GM23248 (cell line): ENCODE measurements at places on chromosomes 12 and 14.
A peak's percentile ranks its signal among the peaks of the same experiment; 100 is the strongest.

- no peak for DNase-seq
Measured at GRCh38 chr14:96180043-96180874, 24.4 kb upstream of the BDKRB2 start.

DNA sequence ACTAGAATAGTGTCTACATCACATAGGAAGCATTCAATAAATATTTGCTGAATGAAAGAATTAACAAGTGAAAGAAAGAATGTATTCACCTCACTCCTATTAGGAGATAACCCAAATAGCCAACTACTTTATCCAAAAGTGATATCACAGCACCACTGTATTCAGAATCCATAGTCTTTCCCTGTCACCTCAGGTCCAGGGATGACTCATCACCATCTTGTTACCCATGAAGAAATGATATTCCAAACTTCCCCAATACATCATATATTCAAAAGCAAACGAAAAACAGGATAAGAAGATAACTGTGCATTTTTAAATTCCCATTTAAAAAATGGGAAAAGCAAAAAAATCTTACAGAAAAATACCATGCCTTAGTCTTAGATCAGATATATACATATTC, 39.1 kb downstream of the TXNDC16 start:
- DNase-seq = peak; percentile 1

GRCh38 chr14:23605931-23606585, 27.5 kb upstream of the JPH4 start:
- DNase-seq = peak; percentile 28

DNA sequence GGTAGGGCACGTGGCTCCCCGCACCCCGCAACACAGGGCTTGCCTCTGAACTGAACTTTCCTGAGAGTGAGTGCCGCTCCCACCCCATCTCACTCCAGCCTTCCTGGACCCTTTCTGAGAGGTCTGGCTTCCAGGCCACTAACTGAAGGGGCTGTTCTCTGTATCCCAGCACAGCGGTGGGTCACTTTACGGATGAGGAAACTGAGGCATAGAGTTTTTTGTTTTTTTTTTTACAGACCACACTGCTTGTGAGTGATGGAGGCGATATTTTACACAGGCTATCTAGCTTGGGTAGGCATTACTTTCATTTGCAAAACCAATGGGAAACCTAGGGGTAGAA, 1.2 kb upstream of the TGFB3 start:
- no peak for DNase-seq

DNA sequence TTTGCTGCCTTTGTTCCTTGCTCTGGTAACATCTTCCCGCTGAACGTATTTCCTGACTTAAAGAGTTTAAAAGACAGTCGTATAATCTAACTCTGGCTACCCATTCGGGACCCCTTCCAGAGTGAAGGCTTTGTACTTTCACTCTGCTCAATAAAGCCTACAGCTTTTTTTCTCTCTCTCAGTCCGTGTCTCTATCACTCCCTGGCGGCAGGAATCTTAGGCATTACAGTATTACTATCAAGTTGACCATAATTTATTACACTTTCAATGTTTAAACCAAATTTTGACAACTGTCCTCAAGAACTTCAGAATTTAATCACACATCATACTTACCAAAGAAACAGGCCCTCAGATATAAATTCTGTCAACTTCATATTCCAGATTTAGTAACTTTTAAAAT, 967.9 kb downstream of the FSCB start:
- peak; percentile 37 for DNase-seq

DNA sequence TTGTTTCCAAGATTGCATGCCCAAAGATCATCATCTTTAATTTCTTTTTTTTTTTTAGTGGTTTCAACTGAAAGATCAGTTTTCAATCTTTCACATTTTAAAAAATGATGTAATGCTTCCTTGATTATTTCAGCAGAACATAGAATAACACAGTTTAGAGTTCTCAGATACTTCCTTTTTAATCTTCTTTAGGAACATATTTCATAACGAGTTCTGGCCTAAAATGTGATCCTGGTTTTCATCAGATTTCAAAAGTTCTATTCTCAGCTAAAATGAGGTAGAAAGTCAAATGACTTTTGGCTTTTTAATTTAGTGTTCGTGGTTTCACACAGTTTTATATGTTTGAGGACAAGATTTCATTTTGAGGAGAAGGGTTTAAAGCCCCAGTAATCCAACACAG, 40.0 kb upstream of the NR1H4 start:
- DNase-seq = no peak

- DNase-seq = no peak
Measured at GRCh38 chr12:56336361-56337167, 2.1 kb upstream of the IL23A start.

DNA sequence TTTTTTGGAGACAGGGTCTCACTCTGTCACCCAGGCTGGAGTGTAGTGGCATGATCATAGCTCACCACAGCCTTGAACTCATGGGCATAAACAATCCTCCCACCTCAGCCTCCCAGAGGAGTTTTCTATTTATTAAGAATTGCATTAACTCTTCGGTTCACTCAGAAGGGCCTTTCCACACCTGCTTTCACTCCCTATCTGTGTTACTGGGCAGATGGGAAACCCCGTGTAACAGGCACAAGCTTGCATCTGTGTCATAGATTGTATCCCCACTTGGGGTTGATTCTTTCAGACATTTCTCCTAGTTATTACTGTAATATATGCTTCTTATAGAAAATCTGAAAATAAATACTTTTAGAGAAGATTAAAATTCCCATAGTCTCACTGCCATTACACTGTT, 38.7 kb downstream of the STX2 start:
- DNase-seq = no peak

- peak; percentile 59 for DNase-seq
Measured at GRCh38 chr14:64387232-64387781, 846 bp upstream of the MTHFD1 start.

DNA sequence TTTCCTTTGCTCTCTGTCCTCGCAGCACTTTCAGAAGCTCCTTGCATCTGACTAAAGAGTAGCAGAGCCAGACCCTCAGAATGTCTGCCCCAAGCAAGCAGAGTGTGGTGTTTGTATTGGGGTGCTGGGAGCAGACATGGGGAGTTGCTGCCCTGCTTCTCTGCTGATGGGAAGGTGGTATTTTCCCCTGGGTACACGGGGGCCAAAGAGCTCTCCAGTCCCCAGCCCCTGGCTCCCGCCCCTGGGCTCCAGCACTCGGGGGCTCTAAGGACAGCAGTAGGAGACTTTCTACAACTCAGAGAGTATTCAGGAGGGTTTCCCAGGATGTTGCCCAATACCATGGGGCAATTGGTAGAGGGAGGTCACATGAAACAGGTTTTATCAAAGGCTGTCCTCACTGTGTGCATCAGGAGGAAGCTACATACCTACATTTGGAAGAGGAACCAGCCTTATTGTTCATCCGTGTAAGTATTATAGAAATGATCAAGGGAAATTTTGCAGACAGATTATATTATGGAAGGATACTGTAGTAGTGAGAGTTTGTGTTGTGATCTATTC, 50.3 kb downstream of the DAD1 start:
- no peak for DNase-seq

- DNase-seq = no peak
Measured at GRCh38 chr14:93969082-93969828, 7.1 kb downstream of the ASB2 start.

- DNase-seq = peak; percentile 4
Measured at GRCh38 chr12:112738531-112738930, 53.0 kb upstream of the RPH3A start.

GRCh38 chr12:69161829-69162228, 77.5 kb upstream of the CPSF6 start:
- no peak for DNase-seq

- peak; percentile 92 for DNase-seq
Measured at GRCh38 chr12:105451211-105451610, 120.7 kb downstream of the C12orf75 start.

- peak; percentile 79 for DNase-seq
Measured at GRCh38 chr14:21467616-21468015, 9.1 kb downstream of the RAB2B start.

DNA sequence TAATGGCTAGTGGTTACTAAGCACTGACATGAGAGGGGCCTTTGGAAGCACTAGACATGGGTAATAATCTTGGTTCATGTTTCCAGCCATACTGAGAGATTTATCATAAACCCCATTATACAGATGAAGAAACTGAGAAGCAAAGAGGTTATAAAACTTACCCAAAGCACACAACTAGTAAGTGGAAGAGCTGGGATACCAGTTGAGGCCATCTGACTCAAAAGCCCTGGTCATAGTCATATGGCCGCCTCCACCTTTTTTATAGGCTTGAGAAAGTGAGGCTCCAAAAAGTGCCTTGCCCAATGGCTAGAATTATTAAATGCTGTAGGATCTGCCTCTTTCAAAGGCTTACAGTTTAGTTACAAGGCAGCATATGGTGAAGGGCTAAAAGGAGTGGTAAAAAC, 944 bp downstream of the TXNRD1 start:
- DNase-seq = no peak

DNA sequence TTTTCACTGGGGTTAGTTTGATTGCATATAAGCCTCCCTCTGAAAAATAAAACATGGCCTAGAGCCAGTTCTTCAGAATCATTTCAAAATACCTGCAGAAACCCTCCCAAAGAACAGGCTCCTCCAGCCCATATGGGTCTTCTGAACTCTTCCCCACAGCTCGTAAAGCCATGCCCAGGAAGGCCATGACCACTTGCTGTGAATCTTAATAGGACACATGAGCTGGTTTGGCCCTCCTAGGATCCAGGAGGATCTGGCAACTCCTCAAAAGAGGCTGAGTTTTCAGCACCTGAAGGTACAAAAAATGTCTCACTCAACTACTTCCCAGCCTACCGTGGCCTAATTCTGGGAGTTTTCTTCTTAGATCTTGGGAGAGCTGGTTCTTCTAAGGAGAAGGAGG, 2.4 kb downstream of the MYBPC1 start:
- DNase-seq = no peak

GRCh38 chr12:76031081-76031413, 529 bp downstream of the PHLDA1 start:
- DNase-seq = no peak

- DNase-seq = peak; percentile 68
Measured at GRCh38 chr12:76720068-76720467, 43.8 kb upstream of the ZDHHC17 start.

DNA sequence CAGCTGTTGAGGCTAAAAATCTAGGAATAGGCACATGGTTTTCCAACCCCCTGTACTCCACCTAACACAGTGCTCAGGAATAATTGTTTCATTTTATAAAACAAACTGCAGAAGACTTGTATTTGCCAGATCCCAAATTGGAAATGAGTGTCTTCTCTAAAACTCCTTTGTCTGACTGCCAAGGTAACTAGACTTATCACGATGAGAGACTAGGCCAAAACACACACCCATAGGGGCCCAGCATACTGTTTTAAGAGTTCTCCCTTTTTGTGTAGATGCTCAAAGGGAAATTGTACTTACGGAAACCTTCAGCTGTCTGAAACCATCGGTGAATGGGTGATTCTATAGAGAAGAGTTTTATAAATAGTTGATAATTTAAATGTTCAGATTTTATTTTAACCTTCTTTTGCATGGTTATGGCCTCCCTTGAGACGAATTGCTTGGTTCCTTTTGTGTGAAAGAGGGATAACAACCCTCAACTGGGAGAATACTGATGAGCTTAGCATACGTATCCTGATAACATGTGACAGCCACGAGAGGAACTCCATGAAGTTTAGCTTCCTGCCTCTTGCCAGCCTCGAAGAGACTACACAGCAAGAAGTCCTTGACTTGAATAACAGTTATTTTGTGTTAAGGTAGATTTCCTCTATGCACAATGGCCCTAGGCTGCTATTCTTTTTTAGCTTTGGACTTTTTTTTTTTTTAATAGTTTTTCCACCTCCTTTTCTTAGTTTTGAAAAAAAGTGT, 103.3 kb downstream of the PELI2 start:
- DNase-seq = no peak

DNA sequence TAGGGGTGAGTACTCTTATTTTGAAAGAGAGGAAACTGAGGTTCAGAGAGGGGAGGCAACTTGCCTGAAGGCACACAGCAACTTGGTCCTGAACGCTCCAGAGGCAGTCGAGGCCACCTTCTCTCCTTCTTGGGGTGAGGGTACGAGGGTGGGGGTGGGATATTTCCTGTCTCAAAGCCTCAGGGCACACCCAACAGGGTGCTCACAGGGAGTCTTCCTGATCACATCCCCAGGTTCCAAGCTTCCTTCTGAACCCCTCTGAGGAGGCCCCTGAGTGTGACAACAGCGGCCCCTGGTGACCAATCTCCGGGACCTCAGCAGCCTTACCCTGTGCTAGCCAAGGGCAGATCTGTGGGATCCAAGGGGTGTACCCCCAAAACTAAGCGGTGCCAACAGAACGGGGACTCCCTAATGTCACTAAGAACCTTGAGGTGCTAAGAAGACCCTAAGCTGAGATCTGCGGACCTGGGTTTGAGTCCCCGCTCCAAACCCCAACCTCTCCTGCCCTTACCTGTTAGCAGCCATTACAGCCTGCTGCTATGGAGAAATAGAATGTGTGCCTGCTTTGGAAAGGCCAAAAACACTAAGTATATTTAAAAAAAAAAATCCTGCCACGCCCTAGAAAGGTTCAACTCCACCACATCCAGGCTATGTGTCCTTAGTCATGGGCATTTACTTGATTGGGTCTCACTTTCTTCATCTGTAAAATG, 57.9 kb downstream of the TRPV4 start:
- DNase-seq = peak; percentile 77
